ENCODE measurements at places on chromosomes 1 and 21.

DNA sequence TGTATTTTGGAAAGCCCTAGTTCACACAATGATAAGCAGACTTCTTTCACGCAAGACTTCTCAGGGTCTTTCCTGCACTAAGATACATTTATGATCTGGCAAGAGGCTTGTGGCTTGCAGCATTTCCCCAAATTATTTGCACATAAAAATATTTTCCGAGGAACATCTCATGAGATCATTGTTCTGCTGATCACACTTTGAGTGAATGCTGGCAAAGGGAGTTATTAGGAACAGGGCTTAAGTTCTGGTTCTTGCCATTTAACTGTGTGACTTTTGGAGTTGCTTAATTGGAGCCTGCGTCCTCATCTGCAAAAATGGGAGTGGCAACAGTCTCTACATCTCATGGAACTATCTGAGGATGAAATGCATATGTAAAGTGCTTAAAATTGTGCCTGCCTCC, 50.2 kb downstream of the GADD45A start:
- no peak for DNase-seq

DNA sequence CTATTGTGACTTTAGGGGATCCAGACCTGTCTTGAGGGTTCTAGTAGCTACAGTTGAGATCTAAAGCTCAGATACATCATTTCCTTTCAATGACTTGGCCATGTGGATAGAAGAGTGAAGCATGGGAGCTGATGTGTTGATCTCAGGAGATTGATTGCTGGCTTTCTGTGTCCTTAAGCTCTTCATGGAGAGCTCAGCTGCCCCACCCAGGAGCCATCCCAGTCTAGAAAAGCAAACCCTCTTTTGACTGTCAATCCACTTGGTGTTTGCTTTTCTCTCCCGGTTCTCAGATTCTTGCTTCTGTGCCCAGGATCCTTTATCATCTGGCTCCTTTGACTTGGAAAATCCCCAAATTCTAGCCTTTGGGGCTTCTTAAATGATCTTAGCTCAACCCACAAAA, 87.2 kb downstream of the ATP1A1 start:
- no peak for DNase-seq

- DNase-seq, result no peak
Observed at GRCh38 chr1:52238474-52238873, 96.6 kb downstream of the ZFYVE9 start.

DNA sequence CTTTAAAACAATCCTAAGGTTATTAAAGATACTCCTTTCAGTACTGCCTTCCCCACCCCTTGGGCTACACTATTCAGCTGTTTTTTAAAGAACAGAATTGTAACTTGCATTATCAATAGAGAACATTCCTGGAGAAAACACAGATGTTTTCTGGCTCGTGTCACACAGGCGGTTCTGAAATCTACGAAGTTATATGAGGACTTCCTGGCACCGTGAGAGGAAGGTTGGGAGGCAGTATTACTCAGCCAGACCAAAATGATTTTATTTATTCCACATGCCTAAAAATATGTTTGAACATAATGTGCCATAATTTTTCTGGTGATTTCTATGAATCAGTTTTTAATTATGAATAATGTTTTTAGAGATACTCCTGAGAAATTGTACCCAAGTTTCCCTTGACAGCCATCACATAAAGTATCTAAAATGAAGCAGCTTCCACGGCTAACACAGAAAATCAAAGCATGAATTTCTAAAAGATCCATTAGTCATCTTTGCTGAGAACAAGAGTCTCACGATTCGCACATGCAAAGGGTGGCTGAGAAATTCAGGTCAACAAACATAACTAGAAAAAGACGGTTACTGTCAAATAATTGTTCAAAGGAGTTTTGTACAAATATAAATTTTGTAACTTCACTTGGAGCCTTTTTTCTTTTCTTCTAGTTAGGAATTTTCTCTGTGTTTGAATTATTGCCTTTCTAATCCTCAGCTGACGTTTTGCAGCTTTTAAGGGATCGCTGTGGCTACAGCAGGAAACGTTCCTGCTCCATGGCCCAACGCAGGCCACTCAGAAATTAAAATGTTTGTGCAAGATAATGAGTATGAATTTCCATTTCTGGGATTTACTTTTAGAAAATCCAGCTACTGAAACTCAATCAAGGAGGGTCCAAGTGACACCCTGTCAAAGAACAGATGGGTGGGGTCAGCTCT, 8.0 kb upstream of the SIM2 start:
- no peak for DNase-seq

GRCh38 chr1:90558754-90559378, 158.2 kb downstream of the BARHL2 start:
- no peak for DNase-seq

DNA sequence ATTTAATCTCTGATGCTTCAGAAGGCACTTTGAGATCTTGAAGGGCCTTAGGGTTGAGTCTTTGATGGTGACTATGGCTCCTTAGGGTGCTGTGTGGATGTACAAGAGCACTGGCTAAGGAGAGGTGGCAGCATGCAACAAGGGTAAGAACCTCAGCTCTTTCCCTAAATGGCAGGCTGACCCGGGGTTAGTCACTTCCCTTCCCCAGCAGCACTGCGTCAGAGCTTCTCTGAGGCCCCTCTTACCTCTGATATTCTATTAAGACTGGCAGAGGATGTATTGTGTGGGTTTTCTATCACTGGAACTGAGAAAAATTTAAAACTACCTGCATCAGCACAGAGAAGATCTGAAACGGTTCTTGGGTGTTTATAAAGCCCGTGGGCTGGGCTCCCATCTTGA, 11.8 kb downstream of the C1orf116 start:
- no peak for DNase-seq
